WERI-Rb-1 (cell line): ENCODE measurements at places on chromosomes 12 and 14.

- DNase-seq, result no peak
These were observed 135.7 kb upstream of the SLC16A7 start for GRCh38 chr12:59459966-59460660.

- DNase-seq, result no peak
These were observed 11.3 kb downstream of the CACNA1C start for GRCh38 chr12:2064071-2064507.

DNA sequence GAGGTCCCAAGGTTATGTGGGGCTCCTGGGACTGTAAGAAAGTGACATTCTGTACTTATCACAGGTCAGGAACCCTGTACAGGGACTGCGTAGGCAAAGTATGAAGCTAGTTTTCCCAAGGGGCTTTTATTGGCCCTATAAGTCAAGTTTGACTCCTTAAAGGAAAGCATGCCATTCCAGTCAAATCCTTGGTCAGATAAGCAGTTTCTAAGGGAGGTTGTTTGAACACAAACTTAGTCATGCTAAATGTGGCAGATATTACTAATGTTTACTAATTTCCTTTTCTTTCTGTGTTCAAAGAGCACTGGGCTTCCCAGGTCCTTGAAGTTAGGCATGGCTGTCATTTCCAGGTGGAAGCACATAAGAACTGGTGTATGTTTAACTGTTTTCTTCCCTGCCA is 472.4 kb downstream of the ATP23 start:
- no peak for DNase-seq

DNA sequence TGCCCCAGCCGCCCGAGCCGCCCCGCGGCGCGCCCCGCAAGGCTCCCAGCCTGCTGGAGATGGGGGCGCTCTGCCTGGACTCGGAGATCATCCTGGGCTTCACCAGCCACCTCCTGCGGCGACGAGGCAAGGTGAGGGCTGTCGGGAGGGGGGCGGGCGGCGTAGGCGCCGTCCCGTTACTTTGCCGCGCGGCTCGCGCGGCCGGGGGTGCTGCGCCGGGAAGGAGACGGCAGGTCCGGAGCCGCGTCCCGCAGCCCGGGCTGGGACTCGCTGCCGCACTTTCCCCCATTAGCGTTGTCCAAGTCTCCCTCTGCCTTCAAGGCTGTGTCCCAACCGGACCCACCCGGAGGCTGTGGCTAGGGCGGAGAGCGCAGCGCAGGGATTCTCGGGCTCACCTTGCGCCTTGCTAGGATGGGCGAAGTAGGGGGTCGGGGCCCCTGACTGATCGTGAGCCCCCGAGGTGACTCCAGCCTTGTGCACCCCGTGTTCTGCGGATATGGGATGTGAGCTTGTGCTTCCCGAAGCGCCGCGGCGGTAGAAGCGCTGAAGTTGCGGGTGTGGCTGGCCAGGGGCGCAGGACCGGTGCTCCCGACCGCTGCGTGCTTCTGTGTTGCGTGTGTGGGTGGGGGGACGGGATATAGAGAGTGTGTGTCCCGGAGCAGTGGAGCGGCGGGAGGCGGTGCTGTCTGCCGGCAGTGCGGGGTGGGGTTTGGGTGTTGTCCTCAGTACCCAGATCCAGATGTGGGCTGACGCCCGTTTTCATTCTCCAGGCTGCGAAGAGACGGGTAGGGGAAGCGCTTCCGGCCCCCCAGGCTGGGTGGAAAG is 1.7 kb upstream of the KIF26A start:
- DNase-seq, result peak; percentile 47

DNA sequence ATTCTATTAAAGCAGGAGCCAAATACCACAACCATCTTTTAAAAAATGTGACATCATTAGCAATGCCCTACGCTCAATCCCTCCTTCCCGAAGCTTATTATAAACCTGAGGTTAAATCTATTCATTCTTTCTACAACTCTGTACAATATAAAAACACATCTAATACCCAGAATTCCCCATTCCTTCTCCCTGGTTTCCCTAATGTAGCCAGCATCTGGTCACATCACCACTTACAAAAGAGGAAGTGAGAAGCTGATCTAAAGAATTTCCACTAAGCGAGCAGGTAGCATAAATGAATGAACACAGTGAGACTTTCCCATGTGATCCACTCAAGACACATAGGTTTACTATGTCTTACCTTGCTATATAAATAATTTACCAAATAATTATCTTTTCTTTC is 90.4 kb downstream of the LRP6 start:
- no peak for DNase-seq

- DNase-seq, result peak; percentile 43
These were observed 3.3 kb upstream of the POP5 start for GRCh38 chr12:120584343-120585149.

DNA sequence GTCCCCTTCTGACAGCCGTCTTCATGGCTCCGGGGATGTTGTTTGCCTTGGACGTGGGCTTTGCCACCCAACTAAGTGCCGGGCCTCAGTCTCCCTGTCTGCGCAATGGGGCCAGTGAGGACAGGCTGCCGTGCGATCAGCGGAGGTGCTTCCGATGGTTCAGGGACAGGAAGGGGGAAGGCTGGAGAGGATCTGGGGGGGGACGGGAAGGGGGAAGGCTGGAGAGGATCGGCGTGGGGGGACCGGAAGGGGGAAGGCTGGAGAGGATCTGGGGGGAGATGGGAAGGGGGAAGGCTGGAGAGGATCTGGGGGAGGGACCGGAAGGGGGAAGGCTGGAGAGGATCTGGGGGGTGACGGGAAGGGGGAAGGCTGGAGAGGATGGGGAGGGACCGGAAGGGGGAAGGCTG is 3.4 kb downstream of the MMP17 start:
- peak; percentile 61 for DNase-seq
